ENCODE measurements at places on chromosomes 1 and 21.

DNA sequence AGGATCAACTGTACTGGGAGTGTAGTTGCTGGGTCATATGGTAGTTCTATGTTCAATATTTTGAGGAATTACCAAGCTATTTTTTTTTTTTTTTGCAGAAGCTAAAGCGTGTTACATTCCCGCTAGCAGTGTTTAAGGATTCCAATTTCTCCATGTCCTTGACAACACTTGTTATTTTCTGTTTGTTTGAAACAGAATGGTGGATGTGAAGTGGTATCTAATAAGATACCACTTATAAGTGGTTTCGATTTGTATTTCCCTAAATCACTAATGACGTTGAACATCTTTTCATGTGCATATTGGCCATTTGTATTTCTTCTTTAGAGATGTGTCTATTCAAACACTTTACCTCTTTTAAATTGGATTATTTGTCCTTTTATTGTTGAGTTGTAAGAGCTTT lies 112.2 kb downstream of the DISP1 start:
- DNase-seq, result no peak

DNA sequence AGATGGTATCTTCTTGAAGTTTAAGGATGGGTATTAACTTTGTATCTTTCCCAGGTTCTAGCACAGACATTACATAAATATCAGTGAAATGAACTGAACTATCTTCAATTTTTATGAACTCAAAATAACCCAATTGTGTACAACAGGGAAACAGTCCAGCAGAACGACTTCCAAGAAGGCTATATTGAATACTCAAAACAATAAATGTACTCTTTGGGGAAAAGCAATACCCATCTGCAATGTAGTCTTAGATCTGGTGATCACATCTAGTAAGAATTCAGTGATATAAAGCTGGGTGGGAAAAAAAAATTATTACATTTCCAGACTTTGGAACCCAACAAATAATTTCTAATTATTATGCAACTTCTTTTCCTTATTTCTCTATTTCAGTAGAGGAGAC lies 33.1 kb upstream of the GORAB start:
- no peak for DNase-seq

DNA sequence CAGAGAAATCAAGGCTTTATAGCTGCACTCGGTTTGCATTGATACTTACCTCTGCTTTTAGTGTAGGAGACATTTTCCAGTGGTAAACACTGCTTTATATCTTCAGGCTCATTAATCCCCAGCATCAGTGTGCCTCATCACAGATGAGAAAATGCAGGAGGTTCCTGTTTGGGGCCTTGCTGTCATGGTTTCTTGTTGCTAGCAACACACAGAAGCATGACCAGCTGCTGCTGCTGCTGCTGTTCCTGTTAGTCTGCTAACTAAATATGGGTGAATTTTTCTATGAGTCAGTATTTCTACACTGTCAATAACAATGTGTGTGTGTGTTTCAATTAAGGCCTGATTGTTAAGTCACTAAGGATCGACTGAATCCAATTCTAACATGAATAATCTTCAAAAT lies 85.8 kb upstream of the RGS1 start:
- peak; percentile 89 for DNase-seq

GRCh38 chr1:237478842-237479241 lies 411.9 kb downstream of the ZP4 start:
- DNase-seq, result no peak

GRCh38 chr1:165455111-165455510 lies 10.2 kb upstream of the RXRG start:
- DNase-seq, result no peak

GRCh38 chr1:224726441-224727182 lies 110.5 kb downstream of the CNIH3 start:
- peak; percentile 97 for DNase-seq

- DNase-seq, result no peak
Observed at GRCh38 chr1:212759683-212760082, 31.9 kb downstream of the NSL1 start.

DNA sequence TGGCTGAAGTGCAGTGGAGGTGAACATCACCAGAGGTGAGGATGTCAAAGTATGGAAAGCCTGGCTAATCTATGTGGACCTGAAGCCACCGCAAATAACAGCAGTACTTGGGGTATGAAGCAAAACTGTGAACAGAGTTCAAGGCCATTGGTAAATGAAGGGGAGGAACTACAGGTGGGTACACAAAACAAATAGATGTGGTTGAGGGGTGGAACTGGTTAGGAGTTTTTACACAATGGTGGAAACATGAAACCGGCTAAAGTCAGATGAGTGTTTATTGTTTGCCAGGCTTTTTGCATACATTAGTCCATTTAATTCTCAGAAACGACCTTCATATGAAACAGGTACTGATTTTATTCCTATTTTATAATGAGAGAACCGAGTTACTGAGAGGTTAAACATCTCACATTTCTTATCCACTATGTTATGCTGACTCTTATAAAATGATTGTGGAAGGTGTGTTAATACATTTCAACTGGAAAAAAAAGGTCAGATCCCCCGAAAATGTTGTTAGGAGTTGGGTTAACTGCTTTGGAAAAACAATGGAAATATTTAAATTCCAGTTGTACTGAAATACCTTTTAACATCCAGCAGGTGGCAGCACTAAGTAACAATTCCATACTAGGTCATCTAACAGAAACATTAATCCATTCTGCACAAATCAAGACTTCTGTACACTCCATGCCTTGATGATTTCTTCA lies 44.3 kb upstream of the GTF2B start:
- DNase-seq, result peak; percentile 45

- peak; percentile 32 for DNase-seq
Observed at GRCh38 chr21:30340714-30341573, 3.5 kb upstream of the KRTAP27-1 start.

GRCh38 chr1:153540394-153541361 lies at the start of gene S100A5:
TSS of gene S100A5 (minus strand) at chr1:153540934. CDS start at chr1:153540191, 743 bp downstream.
- DNase-seq, result peak; percentile 69

- no peak for DNase-seq
Observed at GRCh38 chr1:228161362-228161761, 4.2 kb upstream of the IBA57 start.

DNA sequence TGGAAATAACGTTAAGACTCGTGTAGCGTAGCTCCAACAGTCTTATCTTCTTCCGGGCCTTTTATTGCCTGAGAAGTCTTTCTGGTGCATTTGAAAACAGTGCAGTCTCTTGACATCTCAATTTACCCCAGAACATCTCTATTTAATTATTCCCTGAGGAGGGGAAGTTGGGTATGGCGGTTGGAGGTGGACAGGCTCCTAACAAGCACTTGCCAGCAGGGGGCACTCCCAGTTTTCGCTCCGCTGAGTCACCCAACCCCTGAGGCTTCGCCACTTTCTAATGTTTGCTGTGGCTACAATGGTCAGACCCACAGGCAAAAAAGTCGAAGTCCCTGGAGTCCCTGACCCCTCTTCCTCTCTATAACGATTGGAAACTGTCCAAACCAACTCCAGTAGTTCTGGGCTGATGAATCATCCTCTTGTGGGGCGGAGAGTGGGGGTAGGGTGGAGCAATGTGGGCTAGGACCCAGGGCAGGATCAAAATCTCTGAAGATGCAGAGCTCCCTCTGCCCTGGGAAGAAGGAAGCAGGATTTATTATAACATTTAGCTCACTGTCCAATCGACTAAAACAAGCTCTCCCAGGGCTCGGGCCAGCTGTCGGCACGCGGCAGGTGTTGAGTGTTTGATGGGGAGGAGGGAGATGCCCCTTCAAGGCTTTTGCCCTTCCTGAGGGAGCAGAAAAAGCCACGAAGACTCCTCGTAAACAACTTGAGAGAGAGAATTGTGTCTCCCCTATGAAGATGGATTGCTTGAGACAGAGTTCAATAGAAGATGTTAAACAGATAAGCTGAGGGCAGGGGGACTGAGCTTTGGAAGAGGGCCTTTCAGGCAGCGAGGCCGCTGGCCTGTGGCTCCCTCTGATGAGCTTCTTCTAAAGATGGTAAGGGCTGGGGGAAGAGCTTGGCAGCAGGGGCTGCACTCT lies 85.7 kb downstream of the BRINP2 start:
- DNase-seq, result peak; percentile 97

DNA sequence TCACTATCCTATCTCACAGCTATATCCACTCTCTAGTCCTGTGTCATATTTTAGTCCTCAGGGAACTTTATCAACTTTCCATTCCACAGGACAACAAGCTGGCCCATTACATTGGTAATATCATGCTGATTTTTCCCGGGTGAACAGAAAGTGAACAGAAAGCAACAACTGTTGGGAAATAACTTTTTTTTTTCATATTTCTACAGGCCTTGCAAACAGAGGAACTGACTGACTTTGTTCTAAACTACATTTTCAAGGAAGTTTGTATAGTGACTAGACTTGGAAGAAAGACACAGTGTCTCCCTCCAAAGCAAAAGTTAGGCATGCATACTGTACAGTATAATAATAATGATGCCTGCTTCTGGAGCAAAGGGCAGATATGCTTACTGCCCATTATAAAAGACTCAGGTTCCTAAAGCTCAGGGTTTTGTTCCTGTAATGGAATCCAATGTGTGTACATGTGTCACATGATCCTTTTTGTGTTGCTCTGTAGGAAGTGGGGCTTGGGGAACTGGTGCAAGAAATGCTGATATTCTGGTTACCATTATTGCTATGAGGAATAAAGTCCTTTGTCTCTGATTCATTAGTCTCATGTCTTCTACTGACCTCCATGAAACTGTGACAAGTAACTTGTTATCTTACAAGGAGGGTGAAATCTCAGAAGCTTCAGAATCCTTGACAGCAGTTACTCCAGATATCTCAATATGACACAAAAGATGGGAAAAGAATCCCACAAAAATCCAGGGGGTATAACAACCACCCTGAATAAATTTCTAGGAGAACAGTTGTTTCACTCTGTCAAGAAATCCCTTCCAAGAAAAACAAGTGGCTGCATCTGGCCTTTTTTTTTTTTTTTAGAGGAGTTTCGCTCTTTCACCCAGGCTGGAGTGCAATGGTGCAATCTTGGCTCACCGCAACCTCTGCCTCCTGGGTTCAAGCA lies 17.7 kb upstream of the NTPCR start:
- no peak for DNase-seq

GRCh38 chr1:67619080-67619479 lies 65.9 kb upstream of the GADD45A start:
- DNase-seq, result no peak

- no peak for DNase-seq
Observed at GRCh38 chr1:37634244-37634991, at the start of gene RSPO1. TSS of gene RSPO1 (minus strand) at chr1:37634892. CDS start at chr1:37629661, 5,231 bp downstream.

DNA sequence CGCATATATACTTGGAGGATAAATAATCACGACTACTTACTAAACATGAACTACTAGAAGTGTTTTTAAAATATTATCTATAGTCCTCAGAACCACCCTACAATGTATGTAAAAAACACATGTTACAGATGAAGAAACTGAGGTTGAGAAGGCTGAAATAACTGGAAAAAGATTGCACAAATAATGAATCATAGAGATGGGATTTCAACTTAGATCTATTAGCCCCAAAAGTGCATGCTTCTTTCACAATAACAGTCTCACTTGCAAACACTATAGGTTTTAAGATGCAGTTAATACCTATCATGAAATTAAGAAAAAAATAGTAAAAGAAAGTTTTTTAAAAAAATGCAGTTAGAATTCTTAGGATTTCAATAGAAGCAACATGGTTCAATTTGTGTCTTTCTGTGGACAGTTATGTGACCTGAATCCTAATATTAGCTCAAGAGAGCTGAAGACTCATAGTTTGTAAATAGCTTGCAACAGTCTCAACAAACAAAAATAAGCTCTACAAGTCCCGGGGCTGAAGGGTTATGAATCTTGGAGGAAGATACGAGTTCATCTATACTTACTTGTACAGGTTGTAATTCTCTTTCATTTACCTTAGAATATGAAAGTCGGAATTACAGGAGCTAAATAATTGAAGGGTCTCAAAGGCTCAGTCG lies 58.6 kb upstream of the NTPCR start:
- no peak for DNase-seq

GRCh38 chr1:61051719-61052394 lies 30.5 kb upstream of the NFIA start:
- no peak for DNase-seq

DNA sequence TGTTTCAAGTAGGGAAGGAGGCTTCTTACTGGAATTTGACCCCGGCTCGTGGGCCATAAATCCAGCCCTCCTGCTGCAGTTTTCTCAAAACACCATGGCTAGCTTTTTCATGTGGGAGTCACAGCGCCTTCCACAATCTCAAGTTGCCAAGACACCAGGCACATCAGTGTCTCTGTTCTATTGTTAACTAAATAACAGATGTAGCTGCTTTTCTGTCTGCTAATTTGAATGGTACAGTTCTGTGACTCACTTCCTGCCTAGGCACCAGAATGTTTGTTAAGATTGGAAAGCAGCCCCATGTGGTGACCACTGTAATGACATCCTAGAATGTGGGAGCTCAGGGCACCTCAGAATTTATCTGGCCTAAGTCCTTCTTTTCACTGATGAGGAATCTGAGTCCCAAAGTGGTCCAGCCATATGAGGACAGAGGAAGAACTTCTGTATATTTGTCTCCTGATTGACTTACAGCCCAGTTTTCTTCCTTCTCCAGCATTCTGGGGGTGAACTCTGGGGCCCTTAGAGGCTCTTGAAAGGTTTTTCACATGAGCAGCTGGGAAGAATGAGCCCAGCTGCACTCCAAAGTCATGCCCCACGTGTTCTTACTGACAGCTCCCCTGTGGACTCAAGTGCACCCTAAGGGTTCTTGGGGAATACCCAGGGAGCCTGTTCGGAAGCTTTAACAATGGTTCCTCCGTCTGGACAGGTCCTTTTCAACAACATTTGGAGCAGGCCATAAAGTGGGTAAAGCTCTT lies 27.5 kb downstream of the TRIM45 start:
- DNase-seq, result peak; percentile 64

GRCh38 chr21:23475281-23476219 lies 2131.7 kb downstream of the MRPL39 start:
- DNase-seq, result peak; percentile 5

DNA sequence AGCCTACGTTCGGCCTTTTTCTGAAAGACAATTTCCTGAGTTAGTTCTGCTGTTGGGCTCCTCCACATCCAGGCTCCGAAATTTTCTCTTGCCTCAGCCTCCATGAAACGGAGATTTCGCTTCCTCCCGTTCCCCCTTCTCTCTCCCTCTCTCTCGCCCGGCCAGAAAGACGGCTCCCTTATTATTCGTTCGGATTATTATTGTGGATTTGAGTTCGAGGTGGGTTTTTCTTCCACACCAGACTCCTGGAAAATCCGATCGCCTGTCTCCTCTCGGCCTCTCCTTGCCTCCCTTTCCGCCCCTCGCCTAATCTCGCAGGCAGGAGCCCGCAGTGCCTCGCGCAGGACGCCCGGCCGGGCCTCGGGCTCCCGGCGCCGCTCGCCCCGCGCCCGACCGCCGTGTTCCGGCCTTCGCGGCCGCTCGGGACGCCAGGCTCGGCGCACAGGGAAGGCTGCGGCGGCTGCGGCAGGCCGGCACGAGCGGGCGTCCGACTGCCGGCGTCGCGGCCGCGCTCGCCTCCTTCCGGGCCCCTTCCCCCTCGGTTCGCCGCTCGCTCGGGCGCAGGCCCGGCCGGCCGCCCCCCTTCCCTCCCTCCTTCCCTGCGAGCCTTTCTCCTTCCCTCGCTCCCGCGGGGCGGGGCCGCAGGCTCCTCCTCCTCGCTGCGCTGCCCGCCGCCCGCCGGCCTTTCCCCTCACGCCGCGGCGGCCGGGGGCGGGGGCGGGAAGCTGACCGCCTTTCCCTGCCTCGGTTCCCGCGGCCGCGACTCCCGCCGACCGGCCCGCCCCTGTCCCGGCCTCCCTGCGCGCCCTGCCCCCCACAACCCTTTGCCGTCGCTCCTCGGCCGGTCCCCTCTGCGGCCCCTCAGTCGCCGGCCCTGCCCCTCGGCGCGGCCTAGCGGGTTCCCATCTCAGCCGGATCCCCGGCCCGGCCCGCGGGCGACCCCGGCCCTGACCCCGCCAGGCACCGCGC lies at the start of gene ARHGEF11:
Gene ARHGEF11 (minus strand): TSS at position 493 of the 969 bp plus-strand sequence. CDS start 1,412 bp downstream, outside the sequence.
- peak; percentile 91 for DNase-seq
